ENCODE measurements at places on chromosomes 2 and 18.

GRCh38 chr2:6103949-6104348 lies 411.8 kb downstream of the SOX11 start:
- DNase-seq = no peak

GRCh38 chr2:11746807-11747459 lies 501 bp downstream of the LPIN1 start:
- no peak for DNase-seq

DNA sequence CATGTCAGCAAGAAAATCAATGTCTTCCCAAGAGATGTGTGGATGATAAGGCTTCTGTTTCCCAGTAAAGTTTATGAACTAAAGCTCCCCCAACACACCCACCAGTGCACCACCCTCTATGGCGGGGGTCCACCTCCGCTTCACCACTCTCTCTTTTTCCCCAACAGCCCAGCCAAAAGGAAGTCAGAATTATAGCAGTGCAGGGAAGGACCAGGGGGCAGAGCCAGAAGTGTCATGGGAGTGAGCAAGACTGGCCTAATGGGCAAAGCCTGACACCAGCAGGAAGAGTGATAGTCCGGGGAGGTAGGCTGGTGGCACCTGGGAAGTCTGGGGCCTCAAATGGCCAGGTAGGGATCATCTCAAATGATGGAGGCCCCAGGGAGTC lies 167.7 kb downstream of the ZFP36L2 start:
- no peak for DNase-seq

DNA sequence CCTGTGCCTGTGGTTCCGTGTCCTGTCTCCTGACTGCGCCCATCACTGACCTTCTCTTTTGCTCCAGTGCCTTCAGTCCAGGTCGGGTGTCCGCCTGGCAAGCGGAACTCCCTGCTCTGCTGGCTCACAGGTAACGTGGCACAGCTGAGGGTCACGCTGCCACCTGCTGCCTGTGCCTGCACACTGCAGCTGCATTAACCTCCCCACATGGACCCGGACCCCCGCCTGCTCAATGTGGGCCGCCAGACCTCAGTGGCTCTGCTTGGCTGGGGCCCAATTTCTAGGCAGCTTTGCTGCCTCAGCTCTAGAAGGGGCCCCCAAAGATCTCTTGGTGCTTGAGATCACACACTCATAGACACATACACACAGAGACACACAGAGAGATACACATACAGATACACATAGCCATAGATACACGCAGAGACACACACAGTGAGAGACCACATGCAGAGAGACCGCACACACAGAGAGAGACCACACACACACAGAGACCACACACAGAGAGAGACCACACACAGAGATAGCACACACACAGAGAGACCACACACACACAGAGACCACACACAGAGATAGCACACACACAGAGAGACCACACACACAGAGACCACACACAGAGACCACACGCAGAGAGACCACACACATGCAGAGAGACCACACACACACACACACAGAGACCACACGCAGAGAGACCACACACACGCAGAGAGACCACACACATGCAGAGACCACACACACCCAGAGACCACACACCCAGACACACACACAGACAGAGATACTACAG lies 14.9 kb upstream of the CNNM3 start:
- no peak for DNase-seq
